ENCODE measurements at places on chromosomes 11 and 22.

GRCh38 chr11:3220521-3221407 is 2.2 kb upstream of the MRGPRG start:
- no peaks in the 10 kb centered on the region for H3K36me3 ChIP-seq
- H3K4me3 ChIP-seq, result no peak overlapping the region

DNA sequence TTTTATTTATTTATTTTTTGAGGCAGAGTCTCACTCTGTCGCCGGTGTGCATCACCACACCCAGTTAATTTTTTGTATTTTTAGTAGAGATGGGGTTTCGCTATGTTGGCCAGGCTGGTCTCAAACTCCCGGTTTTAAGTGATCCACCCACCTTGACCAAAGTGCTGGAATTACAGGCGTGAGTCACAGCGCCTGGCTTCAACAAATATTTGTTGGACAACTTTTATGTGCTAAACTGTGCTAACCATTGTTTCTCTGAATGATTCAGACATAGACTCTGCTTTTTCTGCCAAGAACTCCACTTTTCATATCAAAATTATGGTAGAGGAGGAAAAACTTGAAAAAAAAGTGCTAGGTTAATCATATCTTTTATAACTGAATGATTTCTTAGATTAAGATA is 36.3 kb downstream of the MMP7 start:
- H3K36me3 ChIP-seq, result no peaks in the 10 kb centered on the region
- H3K27me3 ChIP-seq, result no peaks in the 10 kb centered on the region
- no peak overlapping the region for H3K4me3 ChIP-seq

DNA sequence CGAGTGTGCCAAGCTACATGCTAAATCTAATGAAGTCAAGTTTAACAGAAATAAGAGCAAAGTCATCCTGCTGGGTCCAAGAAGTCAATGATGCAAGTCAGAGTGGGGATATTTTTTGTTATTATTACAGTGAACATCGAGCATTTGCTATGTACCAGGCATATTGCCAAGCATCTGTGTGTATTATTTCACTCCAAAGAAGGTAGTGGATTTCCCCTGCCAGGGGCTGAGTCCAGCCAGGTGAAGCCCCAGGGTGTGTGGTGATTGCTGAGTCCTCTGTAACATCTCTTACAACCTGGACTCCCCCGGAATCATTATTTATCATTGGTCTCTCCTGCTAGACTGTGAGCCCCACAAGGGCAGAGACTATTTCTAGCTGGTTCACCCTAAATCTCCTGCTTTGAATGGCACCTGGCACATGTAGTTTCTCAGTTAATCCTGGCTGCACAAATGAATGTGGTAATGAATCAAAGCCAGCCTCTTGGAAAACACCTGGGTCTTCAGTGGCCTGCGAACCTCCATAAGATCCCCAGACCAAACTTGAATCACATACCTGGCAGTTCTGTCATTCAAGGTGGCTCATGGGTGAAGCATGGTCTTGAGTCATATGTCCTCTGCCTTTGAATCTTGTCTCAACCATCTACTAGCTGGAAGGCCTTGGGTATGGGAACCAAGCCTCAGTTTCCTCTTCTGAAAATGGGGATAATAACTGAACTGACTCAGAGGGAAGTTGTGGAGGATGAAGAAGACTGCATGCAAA is 549.2 kb downstream of the MIAT start:
- no peaks in the 10 kb centered on the region for H3K27me3 ChIP-seq
- no peak overlapping the region for H3K4me3 ChIP-seq
- DNase-seq, result no peak
- H3K27ac ChIP-seq, result no peak overlapping the region

DNA sequence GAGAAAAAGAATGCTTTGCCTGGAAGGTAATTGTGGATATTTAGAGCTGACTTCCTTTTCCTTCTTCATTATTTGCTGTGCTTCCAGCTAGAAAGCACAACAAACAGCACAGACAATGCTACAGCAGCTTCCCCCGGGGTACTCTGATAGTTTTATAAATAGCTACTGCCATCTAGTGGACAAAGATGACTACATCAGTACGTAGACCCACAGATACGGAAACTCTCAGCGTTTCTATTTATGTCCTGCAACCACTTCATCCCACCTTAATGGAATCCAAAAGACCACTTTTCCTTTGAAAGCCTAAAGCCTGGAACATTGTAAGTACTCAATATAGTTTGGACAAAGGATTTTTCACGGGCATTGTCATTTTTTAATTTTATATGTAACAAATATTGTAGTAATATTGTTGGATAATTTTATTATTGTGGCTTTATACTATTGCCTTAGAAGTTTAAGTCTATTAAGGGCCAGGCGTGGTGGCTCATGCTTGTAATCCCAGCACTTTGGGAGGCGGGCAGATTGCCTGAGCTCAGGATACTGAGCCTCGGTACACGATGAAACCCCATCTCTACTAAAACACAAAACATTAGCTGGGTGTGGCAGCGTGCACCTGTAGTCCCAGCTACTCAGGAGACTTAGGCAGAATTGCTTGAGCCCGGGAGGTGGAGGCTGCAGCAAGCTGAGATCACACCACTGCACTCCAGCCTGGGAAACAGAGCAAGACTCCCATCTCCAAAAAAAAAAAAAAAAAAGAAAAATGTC is 7.5 kb downstream of the HSPA8 start:
- no peak overlapping the region for H3K27ac ChIP-seq
- H3K4me3 ChIP-seq, result no peak overlapping the region
- DNase-seq, result no peak
- H3K36me3 ChIP-seq, result peaks cover 38% of the 10 kb centered on the region

- DNase-seq, result peak; percentile 43
- H3K27me3 ChIP-seq, result no peaks in the 10 kb centered on the region
- peaks cover 20% of the 10 kb centered on the region for H3K4me1 ChIP-seq
- H3K27ac ChIP-seq, result peak overlapping the region; percentile 95
Observed at GRCh38 chr22:23894710-23895598, 771 bp downstream of the MIF start.

- no peak overlapping the region for H3K4me3 ChIP-seq
- H3K4me1 ChIP-seq, result no peaks in the 10 kb centered on the region
- no peak overlapping the region for H3K27ac ChIP-seq
- H3K36me3 ChIP-seq, result no peaks in the 10 kb centered on the region
- no peaks in the 10 kb centered on the region for H3K27me3 ChIP-seq
- no peak for DNase-seq
Observed at GRCh38 chr11:102761646-102762238, 18.7 kb downstream of the MMP10 start.

DNA sequence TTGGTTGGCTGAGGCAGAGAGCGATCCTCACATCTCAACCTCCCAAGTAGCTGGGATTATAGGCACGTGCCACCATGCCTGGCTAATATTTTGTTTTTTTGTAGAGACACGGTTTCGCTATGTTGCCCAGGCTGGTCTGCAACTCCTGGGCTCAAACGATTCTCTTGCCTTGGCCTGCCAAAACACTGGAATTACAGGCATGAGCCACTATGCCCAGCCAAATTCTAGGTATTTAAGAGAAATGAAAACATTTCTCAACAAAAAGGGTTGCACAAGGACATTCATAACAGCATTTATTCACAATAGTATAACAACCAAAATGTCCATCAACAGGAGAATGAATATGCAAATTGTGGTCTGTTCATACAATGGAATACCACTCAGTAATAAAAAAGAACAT is 31.7 kb upstream of the RBX1 start:
- peaks cover 4% of the 10 kb centered on the region for H3K36me3 ChIP-seq
- DNase-seq, result no peak
- no peaks in the 10 kb centered on the region for H3K27me3 ChIP-seq
- H3K4me1 ChIP-seq, result peaks cover 4% of the 10 kb centered on the region
- no peak overlapping the region for H3K4me3 ChIP-seq
- H3K27ac ChIP-seq, result no peak overlapping the region
